Suppressor macrophage treated with lipopolysaccharide for 1 hour (primary cell): ENCODE measurements at places on chromosomes 7 and 10.
A peak's percentile ranks its signal among the peaks of the same experiment; 100 is the strongest.

DNA sequence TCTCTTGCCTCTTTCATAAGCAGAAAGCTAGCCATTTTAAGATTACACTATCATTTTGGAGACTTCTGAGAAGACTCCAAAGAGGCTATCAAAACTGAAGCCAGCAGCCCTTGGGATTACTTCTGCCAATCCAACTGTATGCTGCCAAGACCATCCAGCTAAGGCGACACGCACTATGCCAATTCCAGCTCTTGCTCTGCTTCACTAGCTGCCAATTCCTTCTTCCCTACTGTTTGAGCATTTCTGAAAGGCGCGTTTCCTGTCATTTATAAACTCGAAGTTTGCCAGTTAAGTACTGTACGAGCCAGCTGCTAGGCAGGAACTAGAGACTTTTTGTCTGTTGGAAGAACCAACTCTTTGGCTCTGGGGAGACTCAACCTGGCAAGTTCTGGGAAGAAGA lies 36.5 kb downstream of the MALSU1 start:
- no peak for DNase-seq

GRCh38 chr10:93615576-93616235 lies 3.4 kb downstream of the PDE6C start:
- peak; percentile 24 for DNase-seq

- DNase-seq, result peak; percentile 55
Observed at GRCh38 chr10:52313933-52314821, at the start of gene DKK1. TSS of gene DKK1 (plus strand) at chr10:52314281. CDS start at chr10:52314435, 154 bp downstream.

DNA sequence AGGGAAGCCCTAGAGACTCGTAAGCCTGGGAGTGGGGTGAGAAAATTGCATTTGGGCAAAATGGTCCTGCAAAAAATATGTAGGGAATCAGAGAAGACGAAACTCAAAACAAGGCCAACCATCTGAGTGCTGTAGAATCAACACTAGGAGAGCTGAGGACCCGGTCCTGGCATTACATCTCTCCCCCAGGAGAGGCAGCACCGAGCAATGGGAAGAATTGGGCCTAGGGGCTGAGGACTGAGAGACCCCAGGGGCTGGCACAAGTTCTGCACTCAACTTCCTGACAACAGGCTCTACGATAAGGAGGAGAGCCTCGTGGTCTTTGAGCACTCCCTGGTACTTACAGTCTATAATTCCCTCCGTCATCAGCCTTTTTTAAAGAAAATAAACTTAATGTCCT lies 47.6 kb downstream of the BPGM start:
- no peak for DNase-seq

DNA sequence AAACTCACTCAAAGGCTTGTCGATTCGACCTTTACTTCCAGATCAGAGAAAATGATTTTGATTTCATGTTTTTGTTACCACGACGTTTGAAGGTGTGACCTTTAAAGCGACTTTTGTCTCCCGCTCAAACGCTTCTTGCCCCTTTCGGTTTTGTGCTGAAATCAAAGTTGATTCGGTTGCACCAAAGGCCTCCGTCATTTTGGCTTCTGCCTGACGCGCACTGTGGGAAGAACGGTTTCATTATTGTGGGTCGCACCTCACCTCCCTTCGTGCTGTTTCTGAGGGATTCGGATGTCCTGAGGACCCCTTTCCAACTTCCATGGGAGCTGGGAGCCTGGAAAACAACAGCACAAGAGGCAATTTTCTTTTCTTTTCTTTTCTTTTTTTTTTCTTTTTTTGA lies 176.9 kb downstream of the DNAJB6 start:
- DNase-seq, result no peak

DNA sequence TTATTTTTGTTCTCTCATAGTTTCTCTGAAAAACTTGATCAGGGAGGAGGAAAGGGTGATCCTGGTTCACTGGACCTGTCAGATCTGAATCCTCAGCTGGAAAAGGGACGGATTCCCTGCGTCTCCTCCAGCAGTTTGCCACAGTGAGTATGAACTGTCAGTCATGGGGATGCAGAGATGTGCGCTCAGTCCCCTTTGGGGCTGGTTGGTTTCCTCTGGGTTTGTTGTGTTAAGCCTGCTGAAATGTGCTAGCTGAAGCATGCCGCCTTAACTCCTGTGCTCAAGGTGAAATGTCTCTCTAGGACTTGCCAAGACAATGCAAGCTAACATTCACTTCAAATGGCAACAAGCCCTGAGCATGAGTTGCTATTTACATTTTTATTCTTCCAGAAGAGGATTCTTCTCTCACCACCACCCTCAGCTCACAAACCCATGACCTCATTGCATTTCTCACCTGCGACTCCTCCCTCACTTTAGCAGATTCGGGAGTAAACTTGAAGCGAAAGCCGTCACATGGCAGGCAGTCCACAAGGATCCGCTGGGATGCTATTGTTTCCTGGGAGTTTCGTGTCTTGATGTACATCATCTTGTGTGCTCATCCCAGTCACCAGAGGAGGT lies 192.9 kb upstream of the FZD8 start:
- no peak for DNase-seq

DNA sequence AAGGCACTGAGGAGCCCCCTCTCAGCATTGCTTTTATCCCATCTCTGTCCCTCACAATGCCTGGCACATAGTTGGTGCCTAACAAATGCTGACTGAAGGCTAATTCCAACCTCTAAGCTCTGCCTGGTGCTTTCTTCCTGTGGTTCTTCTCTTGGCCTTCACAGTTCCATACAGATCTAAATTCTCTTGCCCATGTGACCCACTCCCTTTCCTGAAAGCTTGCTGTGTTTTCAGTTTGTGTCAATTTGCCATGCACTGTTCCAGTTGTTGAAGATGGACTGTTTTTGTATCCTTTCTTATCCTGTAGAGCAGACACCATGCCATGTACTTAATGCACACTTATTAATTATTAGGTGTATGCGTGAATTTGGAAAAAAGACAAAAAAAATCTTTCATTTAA lies 9.2 kb downstream of the TBXAS1 start:
- DNase-seq, result no peak

GRCh38 chr7:92720604-92721350 lies 115.6 kb downstream of the CDK6 start:
- no peak for DNase-seq
